ENCODE measurements at places on chromosomes 13 and 19.

- no peak for DNase-seq
These were observed 8.8 kb downstream of the IGLON5 start for GRCh38 chr19:51320280-51320657.

DNA sequence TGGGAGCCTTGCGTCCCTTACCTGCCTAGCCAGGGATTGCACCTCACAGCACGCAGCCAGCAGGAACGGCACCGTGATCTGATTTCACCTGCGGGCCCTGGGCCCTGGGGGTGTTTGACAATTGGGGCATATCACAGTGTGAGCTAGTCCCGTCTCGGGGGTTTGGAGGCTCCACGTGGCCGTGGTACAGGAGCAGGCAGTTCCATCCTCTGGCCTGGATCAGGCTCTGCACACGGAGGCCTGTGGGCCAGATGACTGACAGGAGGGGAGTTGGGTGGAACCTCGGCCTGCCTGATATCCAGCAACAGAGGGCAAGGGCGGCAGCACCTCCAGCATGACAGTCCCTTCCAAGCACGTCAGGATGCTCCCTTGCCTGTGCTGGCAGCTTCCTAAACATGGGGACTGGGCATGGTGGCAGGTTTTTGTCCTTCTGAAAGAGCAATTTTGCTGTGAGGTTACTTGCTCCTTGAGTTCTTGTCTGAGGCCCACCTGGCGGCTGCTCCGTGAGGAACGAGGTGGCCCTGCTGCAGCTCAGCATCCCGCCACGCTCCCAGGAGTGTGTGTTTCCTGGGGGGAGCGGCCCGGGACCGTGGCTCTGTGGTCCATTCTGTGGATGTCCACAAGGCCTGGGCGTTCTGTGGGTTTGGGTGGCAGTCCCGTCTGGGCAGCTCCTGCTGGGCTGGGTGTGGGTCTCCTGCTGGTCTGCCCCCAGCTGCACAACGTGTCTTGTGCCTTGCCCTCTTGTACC lies 6.3 kb upstream of the RPS15 start:
- DNase-seq, result no peak

- DNase-seq, result no peak
These were observed 12.9 kb upstream of the IGFL1 start for GRCh38 chr19:46216612-46217011.

DNA sequence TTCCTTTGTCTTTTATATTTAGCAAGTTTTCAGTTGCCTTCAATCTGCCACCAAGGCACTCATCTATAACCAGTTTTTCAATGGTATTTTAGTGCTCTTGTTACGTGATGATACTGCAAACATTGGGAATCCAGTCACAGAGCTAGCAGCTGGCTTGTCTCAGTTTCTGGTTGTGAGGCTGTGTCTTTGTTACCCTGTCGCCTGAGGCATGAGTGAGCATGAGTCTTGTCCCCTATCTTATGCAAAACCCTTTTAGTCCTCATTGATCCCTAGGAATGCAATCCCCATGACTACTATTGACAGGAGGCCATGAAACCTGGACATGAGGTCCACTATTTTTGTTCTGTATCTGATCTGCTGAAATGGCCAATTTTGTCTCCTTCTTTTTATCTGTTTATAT lies 391.0 kb downstream of the LMO7 start:
- no peak for DNase-seq

- DNase-seq, result no peak
These were observed 2.8 kb downstream of the GRIN2D start for GRCh38 chr19:48396016-48396823.

GRCh38 chr13:44669534-44669933 lies 93.4 kb upstream of the TSC22D1 start:
- DNase-seq, result no peak

- DNase-seq, result no peak
These were observed 186.9 kb downstream of the SHISA2 start for GRCh38 chr13:25864936-25865335.

DNA sequence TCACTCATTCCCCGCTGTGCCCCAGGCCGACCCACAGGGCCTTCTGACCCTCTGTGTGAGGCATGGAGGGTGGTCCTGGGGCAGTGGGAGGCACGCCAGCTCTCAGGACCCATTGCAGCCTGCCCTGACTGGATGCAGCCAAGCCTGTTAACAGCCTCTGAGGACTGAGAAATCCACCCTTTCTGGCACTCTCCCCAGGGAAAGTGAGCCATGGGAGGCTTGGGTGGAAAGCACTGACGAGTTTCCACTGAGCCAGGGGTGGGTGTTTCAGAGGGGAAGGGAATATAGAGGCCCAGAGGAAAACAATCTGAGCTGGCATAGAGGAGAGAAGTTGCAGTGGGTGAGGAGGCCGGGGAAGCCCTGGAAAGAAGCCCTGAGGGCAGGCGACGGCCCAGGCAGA lies 30.6 kb upstream of the SLC7A10 start:
- no peak for DNase-seq

- no peak for DNase-seq
These were observed 630.0 kb upstream of the MIR17HG start for GRCh38 chr13:90717451-90717936.

DNA sequence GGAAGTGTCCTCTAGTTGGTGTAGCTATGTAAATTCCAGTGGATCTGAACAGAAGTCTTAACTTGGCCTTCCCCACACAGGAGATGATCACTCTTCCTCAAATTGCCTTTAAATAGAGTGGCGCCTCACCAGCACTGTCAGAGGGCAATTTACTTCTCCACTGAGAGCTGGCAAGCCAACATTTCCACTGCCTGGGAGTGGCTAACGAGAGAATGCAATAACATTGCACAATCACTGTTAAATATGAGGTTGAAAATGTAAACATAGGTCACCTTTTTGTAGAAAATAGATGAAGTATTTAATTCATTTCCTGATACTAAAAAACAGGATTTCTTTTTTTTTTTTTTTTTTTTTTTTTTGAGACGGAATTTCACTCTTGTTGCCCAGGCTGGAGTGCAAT lies 55.4 kb upstream of the UBL3 start:
- no peak for DNase-seq

DNA sequence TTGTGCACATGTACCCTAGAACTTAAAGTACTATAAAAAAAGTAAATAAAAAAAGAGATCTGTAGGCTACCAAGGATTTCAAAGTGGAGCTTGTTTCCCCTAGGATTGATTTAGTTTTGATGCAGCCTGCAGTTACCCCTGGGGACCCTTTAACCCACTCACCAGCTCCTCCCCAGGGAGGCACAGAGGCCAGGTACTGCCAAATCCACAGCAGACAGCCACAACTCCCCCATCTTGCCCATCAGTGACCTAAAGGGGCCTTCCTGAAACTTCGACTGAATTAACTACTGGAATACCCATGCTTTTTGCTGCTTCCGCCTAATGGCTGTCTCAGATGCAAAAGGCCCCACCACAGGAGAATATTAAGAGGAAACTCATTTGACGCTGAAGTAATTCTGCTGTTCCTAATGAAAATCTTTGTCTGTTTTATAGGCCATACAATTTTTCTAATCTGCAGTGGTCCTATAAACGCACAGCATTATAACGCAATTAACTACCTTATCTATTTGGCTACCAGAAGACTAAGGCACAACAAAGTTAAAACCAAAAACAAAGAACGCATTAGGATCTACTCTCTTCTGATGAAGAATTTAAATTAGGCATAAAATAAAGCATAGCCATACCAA lies 95.0 kb downstream of the FOXO1 start:
- no peak for DNase-seq

GRCh38 chr19:27792576-27793127 lies 1420.3 kb downstream of the UQCRFS1 start:
- DNase-seq, result no peak

DNA sequence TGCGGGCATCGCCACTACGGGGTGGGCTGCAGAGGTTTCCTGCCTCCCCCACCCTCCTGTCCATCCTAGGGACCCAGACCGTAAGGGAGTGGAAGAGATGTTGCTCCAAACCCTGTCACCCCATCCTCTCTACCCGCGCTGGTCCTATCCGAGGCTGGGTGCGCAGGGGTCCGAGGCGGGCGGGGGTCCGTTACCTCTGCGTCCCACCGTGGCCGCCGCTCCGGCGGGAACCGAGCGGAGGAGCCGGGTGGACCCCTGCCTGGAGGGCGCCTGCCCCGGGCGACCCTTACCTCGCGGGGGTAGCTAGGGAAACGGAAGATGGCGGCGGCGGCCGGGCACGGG lies at the start of gene DGKH:
Gene DGKH (plus strand): TSS at position 307 of the 342 bp plus-strand sequence. CDS start 126 bp downstream, outside the sequence.
- DNase-seq, result no peak

DNA sequence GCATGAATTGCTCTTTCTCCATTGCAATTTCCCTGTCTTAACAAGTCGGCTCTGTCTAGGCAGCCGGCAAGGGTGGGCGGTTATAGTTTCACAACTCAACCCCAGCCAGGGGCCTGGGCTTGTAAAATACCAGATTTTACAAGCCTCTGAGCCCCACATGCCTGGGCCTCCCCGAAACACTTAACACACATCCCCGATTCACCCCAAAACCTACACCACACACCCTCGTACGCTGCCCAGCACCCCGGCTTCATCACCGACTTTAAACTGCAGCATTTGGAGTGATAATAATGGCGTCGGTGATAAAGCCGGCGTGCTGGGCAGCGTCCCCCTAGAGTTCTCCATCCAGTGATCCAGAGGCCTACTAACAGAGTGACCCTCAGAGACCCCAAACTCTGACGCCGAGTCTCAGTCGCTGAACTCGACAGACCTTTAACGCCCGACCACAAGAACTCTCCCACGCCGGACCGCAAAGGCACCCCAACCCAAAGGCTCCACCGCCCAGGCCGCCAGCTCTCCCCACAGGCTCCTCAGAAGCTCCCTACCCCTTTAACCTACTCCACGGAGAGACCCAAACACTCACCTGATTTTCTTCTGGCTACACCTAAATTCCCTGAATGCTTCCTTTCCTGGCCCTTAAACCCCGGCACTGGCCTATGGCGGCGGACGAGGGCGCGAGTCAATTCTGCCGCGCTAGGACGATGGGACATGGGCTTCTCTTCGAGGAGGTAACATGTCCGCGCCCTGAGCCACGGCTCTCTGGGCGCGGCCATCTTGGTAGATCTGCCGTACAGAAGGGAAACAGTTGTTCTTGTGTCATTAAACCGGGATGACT lies at the start of gene ZNF649:
Gene ZNF649 (minus strand): TSS at position 687 of the 835 bp plus-strand sequence. CDS start 4,910 bp downstream, outside the sequence.
- DNase-seq, result peak; percentile 78

DNA sequence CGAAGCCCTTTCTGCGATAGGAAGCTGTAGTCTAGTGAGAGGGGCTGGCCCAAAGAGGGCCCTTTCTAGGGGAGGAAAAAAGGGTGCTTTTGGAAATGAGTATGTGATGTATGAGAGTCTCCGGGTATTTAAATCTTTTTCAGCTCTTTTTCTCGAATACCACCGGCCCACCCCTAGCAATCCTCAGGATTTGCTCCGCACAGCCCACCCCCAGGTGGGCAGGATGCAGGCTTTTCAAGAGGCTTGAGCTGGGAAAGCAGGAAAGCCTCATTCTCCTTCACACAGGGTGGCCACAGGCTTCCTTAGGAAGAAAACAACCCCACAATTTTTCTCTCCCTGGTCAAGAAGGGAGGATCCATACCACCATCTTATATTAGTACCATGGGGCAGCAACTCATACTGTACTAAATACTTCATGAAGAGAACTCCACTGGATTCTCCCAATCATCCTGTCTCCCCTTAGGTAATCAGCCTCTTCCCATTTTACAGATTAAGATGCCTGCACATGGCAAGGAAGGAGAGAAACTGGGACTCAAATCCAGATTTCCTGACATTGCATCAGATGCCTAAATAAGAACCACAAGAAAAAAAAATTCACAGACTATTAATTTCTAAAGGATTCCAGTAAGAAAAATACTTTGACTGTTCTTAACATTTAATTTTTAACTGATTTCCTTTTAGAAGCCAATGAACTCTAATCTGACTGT lies 84.4 kb downstream of the STK24 start:
- DNase-seq, result no peak

DNA sequence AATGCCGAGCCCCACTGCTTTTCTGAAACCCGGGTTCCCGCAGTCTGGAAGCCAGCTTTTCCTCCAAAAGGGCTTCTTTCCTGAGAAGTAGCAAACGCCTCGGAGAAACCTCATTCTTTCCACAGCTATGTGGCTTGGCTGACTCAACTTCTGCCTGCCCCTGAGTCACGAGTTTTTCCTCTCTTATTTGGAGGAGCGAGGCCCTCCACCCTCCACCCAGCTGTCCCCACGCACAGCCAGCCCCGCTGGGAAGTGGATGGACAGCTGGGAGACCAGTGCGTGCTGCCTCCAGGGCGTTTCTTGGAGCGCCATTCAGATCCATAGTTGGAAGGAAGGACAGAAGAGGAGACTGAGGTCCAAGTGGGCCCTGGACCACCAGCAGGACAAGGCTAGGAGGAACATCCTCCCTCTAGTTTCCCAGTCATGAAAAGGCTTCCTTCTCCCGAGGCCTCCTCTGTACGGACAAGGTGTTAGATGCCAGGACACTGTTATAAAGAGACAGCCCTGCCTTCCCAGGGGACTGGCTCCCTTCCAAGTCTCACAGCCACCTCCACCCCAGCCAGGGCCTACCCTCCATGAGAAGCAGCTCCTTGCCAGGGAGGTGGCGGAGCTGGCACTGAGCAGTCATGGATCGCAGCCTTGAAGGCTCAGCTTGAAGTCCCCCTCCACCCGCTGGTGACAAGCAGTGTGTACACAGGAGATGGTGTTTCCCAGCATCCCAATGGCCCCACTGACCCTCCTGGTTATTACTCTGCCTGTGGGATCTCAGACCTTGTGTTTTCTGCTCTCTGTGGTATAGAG lies 2.5 kb upstream of the PLEKHF1 start:
- DNase-seq, result no peak

DNA sequence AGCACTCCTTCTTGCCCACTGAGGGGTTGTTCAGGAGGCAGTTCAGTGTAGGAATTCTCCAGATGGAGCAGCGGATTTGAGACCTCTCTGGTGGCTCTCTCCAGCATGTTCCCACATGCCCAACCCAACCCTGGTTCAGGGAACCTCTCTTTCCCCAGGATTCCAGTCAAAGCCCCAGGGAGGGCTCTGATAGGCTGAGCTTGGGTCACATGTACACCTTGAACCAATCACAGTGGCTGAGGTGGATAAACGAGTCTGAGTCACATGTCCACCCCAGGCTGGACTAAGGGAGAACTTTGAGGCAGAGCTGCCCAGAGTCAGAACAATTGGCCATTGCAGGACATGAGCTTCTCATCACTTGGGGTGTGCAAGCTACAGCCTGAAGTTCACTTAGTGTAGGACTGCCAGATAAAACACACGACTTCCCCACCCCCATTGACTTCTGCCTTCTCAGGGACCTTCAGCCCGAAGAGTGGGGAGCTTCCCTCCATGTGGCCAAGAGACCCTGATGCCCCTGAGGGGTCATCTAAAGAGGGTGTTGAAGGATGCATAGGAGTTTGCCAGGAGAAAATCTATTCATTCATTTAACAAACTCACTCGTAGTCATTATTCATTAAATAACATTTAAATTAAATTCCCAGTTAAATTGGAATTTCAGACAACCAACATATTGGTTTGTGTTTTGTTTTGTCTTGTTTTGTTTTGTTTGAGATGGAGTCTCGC lies 4.0 kb upstream of the MAST3 start:
- DNase-seq, result no peak

- DNase-seq, result no peak
These were observed 10.9 kb upstream of the GAS6 start for GRCh38 chr13:113874579-113875428.

DNA sequence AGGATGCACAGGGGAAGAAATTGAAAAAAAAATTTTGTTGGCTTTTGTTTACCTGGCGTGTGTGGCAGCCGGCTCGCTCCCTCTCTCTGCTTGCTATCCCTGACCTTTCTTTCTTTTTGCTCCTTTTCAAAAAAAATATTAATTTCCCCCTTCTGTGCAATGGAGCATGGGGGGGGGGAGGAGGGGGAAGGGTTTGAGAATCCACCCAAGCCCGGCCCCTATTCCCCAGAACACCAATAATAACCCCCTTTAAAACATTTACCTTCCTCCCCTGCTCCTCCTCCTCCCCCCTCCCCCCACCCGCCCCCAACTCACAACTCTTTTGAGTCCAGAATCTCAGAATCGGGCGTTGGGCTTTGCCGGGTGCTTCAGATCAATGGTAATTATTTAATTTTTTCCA lies 28.4 kb downstream of the NFIX start:
- no peak for DNase-seq

GRCh38 chr13:24396821-24397220 lies 87.4 kb downstream of the C1QTNF9 start:
- DNase-seq, result no peak
